CD4-positive, alpha-beta memory T cell (primary cell): ENCODE measurements at places on chromosomes 7 and 10.

GRCh38 chr7:97865104-97865503 lies 7.1 kb downstream of the ASNS start:
- no peak for DNase-seq

DNA sequence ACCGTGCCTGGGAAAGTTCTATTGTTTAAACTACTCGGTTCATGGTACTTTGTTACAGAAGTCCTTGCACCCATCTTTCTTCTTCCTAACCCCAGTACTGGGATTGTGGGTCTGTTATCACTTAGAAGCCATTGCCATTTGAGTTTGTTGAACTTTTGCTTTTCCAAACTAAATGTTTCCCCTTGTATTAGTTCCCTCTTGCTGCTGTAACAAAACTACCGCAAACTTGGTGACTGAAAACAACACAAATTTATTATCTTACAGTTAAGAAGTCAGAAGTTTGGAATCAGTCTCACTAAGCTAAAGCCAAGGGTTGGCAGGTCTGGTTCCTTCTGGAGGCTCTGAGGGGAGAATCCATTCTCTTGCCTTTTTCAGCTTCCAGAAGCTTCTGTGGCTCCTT lies 6.9 kb upstream of the LAMB4 start:
- DNase-seq, result no peak

DNA sequence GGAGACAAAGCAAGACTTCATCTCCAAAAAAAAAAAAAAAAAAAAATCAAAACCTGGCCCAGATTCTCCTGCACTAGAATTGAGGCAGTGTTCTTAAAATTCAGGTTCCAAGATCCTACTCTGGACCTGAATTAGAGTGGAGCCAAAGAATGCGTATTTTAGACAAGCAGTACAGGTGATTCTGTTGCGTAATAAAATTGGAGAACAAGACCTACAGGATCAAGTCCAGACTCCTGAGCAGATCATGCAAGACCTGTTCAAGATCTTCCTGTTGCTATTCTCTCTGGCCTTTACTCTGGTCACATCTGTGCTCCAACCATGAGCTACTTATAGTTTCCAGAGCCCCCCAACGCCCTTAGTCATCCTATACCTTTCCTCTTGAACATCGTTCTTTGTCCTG lies 51.5 kb upstream of the RSBN1L start:
- DNase-seq, result no peak

DNA sequence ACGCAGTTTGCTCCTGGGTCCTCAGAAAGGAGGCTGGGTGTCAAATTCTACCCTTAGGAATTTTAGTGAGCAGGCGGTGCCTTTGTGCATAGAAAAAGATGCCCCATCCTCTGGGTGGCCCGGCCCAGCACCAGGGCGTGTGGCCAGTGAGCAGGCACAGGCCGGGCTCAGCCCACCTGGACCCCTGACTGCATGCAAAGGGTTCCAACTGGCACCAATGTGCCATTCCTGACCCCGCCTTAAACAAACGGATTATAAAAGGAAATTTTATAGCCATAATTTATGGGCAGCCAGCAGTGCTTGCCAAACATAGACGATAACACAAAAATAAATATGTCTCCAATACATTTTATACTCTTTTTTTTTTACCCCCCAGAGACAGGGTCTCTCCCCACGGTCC lies 40.1 kb upstream of the GNA12 start:
- DNase-seq, result no peak

- no peak for DNase-seq
Measured at GRCh38 chr7:1550005-1550845, 5.8 kb downstream of the TMEM184A start.

- no peak for DNase-seq
Measured at GRCh38 chr7:130292682-130293257, at the start of gene CPA4. TSS of gene CPA4 (plus strand) at chr7:130293161. CDS start at chr7:130293181, 20 bp downstream.

GRCh38 chr10:689452-690371 lies at the start of gene DIP2C:
TSS of gene DIP2C (minus strand) at chr10:689668. CDS start at chr10:689578, 90 bp downstream.
- no peak for DNase-seq

GRCh38 chr10:122733931-122734665 lies 34.5 kb upstream of the C10orf120 start:
- DNase-seq, result no peak

DNA sequence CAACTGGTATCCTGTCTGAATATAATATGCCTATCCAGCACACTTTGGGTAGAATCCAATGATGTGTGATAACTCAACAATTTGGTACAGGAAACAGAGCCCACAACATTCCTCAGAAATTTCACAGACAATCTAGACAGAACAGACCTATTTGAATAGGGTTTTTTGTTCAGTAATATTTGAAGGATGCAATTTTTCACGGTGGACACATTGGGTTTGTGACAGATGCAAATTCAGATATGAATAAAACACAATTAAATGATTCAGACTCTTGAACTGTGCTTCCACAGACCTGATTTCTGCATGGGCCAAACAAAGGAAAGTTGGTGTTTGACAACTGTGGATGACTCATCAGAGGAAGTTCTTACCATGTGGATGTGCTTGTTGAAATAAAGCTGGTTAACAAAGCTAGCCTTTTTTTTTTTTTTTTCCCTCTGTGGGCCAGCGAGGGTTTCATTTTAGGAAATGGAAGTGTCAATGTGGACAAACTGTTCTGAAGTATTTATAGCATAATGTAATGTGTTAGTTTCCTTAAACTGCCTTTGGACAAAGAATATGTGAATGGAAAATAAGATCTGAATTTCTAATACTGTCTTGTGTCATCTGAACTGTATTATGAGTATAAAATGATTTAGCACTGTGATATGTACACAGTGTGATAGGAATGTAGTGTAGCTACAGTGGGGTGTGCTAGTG lies 43.2 kb upstream of the FAM133B start:
- DNase-seq, result peak; percentile 13

- DNase-seq, result no peak
Measured at GRCh38 chr7:117640465-117640864, 160.6 kb downstream of the CFTR start.

GRCh38 chr10:31322647-31323046 lies 3.6 kb downstream of the ZEB1 start:
- DNase-seq, result no peak

DNA sequence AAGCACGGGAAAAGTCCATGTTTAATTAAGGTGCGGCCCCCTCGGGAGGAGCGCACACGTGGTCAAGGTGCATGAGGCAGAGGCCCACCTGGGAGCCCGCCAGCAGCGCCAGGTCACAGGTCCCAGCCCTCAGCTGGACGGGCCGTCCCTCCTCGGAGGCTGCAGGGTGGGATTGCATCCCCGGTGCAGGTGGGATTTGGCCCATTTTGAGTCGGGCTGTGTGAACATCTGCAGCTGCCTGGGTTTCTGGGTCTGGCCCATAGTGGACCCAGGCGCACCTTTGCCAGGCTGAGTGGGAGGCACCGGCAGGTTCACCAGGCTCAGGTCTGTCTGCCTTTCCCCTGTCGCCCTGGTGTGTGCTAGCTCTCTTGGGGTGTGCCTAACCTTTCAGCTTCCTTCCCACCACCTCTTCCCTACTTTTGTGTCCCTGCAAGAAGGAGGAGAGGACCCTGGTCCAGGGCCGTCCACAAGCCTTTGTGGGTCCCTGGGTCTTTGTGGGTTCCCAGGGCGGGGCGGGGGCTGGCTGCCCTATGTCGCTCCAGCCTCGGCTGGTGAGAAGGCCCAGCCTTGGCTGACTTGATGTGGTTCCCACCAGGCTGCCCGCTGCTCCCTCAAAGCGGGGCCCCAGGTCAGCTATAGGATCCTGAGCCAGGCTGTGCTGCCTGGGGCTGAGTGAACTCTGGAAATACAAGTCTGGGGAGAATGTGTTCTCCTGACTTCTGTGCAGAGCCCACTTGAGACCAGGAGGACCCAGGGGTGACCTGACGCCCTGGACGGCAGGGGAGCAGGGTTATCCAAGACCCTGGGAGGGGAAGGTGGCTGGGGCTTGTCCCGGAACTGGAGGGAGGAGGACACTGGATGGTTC lies 186.7 kb upstream of the SHH start:
- DNase-seq, result no peak

DNA sequence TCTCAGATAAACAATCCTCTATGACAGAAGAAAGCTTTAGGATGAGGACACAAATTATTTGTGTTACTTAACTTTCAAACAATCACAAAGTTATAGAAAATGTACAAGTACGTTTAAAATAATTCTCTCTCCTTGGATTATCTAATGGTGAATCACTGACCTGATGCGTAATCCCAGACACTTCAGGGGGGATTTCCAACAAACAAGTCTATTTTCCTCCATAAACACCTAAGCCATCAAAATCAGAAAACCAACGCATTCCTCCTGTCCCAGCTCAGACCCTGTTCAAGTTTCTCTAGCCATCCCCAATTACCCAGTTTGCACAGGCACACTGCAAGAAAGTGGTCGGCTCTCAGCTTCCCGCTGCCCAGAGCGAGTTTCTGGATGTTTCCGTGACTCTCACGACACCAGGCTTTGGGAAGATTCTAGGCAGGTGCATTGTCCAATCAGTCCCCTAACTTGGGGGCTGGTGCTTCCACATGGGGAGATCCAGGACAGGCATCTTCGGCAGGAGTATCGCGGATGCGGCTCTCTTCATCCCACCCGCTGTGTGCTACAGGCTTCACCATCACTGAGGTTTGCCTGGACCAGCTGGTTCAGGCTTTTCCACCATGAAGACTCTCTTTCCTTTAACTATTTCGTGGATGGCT lies 200.0 kb downstream of the ZMYND11 start:
- no peak for DNase-seq

DNA sequence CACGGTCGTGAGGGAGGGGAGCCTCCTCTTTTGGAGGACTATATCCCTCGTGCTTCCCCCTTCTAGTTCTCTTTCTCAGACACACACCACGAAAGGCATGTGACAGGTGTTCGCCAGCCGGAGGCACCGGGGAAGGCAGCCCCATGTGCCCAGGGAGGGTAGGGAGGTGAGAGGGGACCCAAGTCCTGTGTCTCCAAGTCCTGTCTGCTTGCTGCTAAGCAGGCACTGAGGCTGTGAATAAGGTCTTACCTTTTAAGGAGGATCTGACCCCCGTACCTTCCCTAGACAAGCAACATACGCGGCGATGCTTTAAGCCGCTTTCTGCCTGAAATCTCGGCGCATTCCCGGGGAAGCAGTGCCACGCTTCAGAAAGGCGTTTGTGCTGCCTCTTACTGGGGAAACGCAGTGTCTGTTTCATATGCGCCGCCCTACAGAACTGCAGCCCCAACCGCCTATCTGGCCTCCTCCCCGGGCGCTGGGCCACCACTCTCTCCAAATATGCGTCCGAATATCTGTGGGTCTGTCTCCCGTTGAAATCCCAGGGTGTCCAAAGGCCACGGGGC lies 770 bp downstream of the PLXNA4 start:
- no peak for DNase-seq

- no peak for DNase-seq
Measured at GRCh38 chr10:73625004-73625883, 16.0 kb downstream of the MYOZ1 start.

- no peak for DNase-seq
Measured at GRCh38 chr10:1308173-1308961, 252.2 kb downstream of the WDR37 start.

DNA sequence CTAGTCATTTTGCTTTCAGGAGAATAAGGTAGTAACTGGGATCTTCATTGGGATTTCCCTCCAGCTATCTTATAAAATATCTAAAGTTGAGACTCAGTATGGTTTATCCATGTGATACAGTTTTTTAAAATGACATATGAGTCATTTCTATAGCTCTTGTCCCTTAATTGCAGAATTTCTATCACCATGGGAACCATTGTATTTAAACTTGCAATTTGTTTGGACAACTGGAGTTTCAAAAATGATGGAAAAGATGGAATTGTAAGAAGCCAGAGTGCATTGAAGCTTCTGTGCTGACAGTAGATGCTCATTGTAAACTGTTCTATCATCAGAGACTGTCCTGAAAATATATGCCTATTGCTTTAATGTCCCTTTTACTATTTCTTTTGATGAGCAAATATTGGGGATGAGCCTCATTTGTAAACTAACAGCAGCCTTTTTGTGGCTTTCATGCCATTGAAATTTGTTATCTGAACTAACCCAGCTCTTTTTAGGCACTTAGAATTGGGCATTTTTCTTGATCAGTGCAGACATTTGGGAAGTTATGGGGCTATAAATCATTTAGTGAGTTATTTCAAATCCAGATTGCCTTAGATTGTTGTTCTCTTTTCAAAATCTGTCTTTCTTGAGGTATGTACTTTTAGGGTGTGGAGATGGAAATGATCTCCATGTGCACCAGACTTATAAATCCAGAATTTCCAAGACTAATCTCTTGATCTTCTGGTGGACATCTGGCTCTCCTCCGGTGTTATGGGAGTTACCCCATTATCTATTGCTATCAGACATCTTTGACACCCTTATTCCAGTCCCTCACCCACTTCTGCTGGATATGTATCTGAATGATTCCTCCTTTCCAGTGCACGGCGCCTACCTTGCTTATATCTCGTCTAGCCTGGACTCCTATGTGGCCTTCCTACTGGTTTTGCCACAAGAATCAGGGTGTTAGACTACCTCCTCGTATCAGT lies 159.0 kb downstream of the SND1 start:
- DNase-seq, result no peak

DNA sequence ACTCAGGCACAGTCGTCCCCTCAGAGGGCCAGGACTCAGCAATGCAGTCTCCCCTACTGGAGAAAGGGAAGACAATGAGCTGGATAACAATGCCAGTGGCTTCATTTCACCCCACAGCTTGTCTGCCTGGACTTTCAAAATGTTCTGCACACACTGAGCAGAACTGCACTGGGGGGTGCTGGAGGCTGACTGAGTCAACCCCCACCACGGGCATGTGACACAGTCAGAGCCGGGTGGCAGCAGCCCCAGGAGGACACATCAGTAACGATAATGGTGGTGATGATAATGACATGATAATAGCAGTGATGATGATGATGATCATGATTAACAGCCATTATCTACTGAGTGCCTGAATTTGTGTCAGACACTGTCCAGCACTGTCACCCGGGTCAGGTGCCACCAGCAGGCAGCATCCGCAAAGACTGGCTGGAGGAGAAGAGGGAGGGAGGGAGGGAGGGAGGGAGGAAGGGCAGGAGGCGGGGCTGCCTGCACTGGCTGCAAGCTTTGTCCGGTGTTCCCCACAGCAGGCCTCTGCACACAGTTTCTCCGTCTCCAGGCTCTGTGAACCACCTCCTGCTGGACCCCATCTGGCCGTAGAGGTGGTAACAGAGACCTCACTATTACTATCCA lies 67.4 kb downstream of the PLXNA4 start:
- no peak for DNase-seq

DNA sequence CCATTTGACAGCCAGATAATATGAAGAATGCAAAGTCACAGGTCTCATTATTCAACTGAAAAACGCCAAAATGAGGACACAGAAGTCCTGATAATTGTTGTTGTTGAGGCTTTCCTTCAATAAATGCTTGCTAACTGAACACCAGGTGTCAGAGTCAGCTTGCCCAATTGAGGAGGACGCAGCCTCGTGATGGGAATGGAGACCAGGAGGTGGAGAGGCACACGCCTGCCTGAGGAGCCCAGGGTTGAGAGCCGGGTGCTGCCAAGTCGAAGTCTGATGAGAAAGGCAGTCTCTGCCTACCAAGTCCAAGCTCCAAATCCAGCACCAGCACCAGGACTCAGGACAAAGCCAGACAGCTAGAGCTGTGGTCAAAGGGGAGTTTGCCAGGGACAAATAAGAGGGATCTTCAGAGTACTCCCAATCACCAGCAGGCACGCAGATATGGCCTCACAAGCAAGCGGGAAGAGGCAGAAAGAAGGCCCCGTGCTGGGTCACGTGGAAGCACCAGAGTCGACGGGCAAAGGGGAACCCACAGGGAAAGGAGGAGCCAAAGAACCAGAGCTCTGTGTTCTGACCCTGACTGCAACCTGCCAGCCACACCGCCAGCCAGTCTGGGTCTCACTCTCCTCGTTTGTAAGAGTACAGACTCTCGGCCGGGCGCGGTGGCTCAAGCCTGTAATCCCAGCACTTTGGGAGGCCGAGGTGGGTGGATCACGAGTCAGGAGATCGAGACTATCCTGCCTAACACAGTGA lies 47.6 kb downstream of the VOPP1 start:
- DNase-seq, result no peak

- DNase-seq, result no peak
Measured at GRCh38 chr10:100847440-100847839, 65.3 kb upstream of the SLF2 start.
